ENCODE measurements at places on chromosomes 5 and 9.

- no peak for DNase-seq
These were observed 98.7 kb downstream of the EDIL3 start for GRCh38 chr5:84285641-84286637.

DNA sequence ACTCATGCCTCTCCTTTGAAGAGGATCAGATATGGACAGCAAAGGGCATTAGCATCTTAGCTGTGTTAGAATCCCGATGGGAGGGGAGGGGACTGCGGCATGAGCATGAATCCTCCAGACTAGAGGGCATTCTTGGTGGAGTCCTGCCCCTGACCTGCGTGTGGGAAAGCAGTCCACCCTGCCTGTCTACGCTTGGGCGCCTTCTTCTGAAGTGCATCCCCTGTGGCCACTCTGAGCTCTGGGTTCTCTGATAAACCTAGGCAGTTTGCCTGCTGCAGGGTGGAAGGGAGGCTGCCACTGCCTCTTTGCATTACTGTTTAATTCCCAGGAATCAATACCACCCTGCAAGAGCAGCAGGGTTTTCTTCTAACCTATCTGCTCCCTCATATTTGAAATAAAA is 169.3 kb downstream of the INSYN2B start:
- no peak for DNase-seq

DNA sequence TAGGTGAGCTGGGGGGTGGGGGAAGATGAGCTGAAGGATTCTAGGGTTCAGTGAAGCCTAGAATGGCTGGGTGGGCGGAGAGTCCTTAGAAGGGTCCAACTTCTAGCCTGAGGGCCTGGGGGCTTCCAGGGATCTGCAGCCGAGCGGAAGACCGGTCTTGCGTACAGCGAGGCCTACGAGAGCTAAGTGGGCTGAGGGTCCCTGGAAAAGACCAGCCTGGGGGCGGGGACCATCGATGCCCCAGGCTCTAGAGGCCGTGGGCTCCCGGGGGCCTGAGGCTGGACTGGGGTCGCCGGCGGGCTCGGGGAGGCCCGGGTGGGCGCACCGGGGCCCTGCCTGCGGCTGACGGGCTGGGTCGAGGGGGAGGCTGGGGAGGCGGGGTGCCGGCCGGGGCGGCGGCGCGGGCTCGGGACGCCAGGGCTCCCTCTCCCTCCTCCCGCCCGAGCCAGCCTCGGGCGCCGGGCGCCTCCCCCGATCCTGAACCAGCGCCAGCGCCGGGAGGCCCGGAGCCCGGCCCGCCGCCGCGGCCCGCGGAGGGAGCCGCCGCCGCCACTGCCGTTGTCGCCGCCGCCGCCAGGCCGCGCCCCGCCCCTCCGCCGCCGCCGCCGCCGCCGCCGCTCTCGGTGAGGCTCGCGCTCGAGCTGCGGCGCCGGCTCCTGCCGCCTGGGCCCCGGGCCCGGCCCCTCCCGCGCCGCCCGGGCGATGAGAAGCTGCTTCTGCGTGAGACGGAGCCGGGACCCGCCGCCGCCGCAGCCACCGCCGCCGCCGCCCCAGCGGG is at the start of gene MVB12B:
TSS of gene MVB12B (plus strand) at position 602 of the 778 bp plus-strand sequence. CDS start at position 703, 101 bp downstream.
- no peak for DNase-seq

DNA sequence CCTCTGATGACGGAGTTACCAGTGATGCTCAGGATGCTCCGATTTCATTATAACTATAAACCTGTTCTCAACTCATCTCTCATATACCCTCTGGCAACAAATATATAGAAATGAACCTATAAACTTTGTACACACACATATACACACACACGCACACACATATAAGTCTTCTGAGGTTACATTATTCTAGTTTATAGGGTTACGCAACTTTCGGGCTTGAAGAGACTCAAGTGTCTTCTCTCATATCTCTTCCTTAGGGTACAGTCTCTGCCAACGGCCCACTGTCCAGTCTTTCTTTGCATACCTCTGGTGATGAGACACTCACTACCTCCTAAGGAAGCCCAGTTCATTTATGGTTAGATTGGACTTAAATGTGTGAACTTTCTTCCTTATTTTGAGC is 69.4 kb upstream of the TBC1D2 start:
- no peak for DNase-seq

- DNase-seq, result no peak
These were observed 31.6 kb upstream of the ADCY2 start for GRCh38 chr5:7364226-7364875.

DNA sequence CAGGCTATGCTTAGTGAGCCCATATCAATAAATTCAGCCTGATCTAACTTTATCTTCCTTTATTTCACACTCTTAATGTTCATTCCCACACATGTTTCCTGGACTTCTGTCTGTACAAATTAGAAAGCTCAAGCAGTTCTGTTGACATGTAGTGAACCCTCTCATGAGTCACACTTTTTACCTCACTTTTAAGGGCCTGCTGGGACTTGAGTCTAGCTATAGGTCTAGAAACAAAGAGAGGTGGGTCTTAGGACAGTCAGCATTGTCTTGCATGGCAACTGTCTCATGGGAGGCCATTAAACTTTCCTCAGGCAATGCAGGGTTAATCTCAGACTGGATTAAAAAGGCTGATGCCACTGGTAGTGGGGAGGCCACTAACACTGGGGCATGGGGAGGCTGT is 8.6 kb upstream of the CCNH start:
- no peak for DNase-seq

- no peak for DNase-seq
These were observed 47.6 kb downstream of the ZDHHC21 start for GRCh38 chr9:14645648-14646047.

All from H4 (cell line).